ENCODE measurements at places on chromosomes 1 and 21. TPM values are rescaled to one million over a fixed set of nuclear protein-coding genes. Genes with fewer than 3 reads are reported as not detected.

- no peak for DNase-seq
Measured at GRCh38 chr1:201774224-201774982, 54.6 kb upstream of the IPO9 start.

- no peak for DNase-seq
Measured at GRCh38 chr1:104726917-104727316, 977.2 kb downstream of the AMY1C start.

DNA sequence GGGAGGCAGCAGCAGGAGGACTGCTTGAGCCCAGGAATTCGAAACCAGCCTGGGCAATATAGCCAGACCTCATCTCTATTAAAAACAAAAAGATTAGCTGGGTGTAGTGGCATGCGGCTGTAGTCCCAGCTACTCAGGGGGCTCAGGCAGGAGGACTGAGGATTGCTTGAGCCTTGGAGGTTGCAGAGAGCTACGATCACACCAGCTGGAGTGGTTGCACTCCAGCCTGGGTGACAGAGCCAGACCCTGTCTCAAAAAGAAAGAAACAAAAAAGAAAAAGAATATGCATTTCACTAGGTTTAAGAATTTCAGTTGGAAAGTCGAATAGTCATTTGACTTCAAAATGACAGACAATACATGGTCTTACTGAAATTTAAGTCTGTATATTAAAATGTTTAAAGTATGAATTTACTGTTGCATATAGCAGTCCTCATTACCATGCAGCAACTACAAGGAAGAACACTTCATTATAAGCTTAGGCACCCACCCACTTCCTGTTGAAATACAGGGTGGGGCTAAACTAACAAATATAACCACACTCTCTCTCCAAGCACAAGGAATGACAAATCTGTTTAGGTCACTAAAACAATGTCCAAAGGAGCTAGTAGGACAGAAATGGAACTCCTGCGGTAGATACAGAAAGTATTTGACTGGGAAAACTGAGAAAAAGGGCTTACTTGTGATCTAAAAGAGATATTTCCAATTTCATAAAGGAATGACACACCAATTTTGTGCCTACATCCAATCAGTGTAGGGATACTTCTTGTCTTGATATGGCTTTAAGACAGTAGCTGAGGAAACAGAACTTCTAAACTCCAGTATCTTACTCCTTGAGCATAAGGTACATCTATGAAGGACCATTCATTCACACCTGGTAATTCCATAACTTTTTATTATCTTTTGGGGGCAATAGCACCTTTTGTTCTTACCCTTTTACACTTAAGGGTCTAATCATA lies 44.1 kb downstream of the GPR3 start:
- no peak for DNase-seq

- DNase-seq = no peak
Measured at GRCh38 chr1:66341446-66342089, 192.4 kb upstream of the SGIP1 start.

DNA sequence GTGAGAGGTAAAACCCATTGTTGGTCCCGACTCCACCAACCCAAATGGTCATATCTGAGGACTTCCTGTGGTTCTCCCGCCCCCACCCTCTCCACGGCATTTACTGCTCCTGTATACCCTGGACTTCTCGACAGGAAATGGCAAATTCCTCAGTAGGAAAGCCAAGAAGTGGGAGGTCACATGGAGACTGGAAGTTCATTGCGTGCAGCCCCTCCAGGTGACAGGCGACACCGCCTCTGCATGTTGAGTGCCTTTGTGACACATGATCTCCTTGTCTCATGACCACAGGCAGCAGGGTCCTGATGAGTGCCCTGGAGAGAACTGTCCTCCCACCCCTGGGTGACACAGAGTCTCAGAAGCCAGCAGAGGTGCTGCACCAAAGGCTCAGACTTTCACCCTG lies 24.2 kb downstream of the ERG start:
- DNase-seq = no peak

- no peak for DNase-seq
Measured at GRCh38 chr1:178490136-178490535, 6.6 kb downstream of the CLEC20A start.

GRCh38 chr1:70331962-70332361 lies 22.6 kb downstream of the ANKRD13C start:
- DNase-seq = no peak

DNA sequence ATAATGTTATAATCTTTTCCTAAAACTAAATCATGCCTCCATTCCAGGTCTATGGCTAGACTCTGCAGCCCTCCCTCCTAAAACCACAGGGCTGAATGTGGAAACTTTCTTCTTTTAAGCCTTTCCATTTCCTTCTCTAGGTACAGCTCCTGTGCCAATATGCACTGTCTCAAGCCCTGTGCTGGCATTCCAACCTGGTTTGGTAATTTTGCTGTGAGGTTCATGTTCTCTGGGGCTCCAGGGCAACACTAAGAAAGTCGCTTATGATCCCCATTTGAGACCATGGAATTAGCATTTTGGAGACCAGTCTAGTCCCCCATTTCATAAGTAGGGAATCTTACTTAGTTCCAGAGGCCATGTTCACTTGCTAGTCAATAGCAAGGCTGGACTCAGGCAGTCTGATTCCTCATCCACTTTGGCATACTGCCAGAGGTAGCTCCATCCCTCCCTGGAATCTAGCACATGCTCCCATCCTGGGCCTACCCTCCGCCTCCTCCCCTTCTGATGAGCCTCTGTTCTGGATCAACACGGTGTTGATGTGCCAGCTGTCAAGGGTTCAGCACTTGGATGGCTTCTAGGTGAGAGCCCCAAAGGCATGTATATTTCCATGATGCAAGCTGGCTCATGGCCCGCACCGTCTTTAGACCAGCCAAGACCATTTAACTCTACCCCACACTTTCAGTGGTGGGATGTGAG lies 36.5 kb downstream of the ZMYND12 start:
- no peak for DNase-seq

- no peak for DNase-seq
Measured at GRCh38 chr1:59355361-59355760, 58.5 kb downstream of the FGGY start.

PLD5 gene
- 0.66 TPM for total RNA-seq

Measured in thymus (tissue), 14 donors.